Dorsolateral prefrontal cortex (tissue), 122 donors: ENCODE measurements at places on chromosomes 5 and 9. TPM values are rescaled to one million over a fixed set of nuclear protein-coding genes. Genes with fewer than 3 reads are reported as not detected.

The B4GALT7 gene
- total RNA-seq = 34.9 TPM

The DMRT2 gene
- 2.6 TPM for total RNA-seq

The BHMT2 gene
- total RNA-seq = 5.3 TPM

The KIF20A gene
- total RNA-seq = not detected

The MSX2 gene
- 0.67 TPM for total RNA-seq

The PCDHGC3 gene
- 214 TPM for total RNA-seq

The SIT1 gene
- not detected for total RNA-seq

The POLR3G gene
- total RNA-seq = 4.7 TPM

The CCDC180 gene
- total RNA-seq = 18.3 TPM

The SNCAIP gene
- total RNA-seq = 9.0 TPM

The GRIA1 gene
- 77.1 TPM for total RNA-seq

The TUBB4B gene
- 256 TPM for total RNA-seq

The HAVCR1 gene
- 1.5 TPM for total RNA-seq

The CATSPER3 gene
- total RNA-seq = 0.53 TPM

The SLC34A3 gene
- total RNA-seq = not detected

The UAP1L1 gene
- 31.2 TPM for total RNA-seq

The NTRK2 gene
- total RNA-seq = 623 TPM

The TIMD4 gene
- total RNA-seq = 1.5 TPM

The FAM221B gene
- not detected for total RNA-seq

The BSPRY gene
- 2.4 TPM for total RNA-seq

The SLC4A9 gene
- total RNA-seq = 3.3 TPM

The ANGPTL2 gene
- 6.9 TPM for total RNA-seq

The PHF24 gene
- 153 TPM for total RNA-seq

The ACER2 gene
- 11.3 TPM for total RNA-seq

The HRCT1 gene
- total RNA-seq = 10.6 TPM

The FBP1 gene
- total RNA-seq = 0.88 TPM

The HMMR gene
- 2.5 TPM for total RNA-seq

The BTNL8 gene
- total RNA-seq = not detected

The CENPK gene
- 2.2 TPM for total RNA-seq

The MRPL50 gene
- 26.0 TPM for total RNA-seq

The ANKRD18B gene
- 23.9 TPM for total RNA-seq

The PCDHB3 gene
- total RNA-seq = 6.8 TPM

The GRM6 gene
- total RNA-seq = not detected

The AQP7 gene
- total RNA-seq = 2.6 TPM

The SLCO6A1 gene
- total RNA-seq = not detected

The CCNI2 gene
- 3.8 TPM for total RNA-seq

The KCNIP1 gene
- 16.0 TPM for total RNA-seq

The FOXD1 gene
- total RNA-seq = 1.9 TPM

The SPINK4 gene
- total RNA-seq = not detected

The MARVELD2 gene
- 3.8 TPM for total RNA-seq

The PCDHGA4 gene
- 8.4 TPM for total RNA-seq

The ANKDD1B gene
- total RNA-seq = 0.76 TPM

The GPR150 gene
- total RNA-seq = 2.9 TPM

The ZBED3 gene
- total RNA-seq = 6.7 TPM

The PJA2 gene
- total RNA-seq = 329 TPM

The TNFSF15 gene
- not detected for total RNA-seq

The SYK gene
- total RNA-seq = 2.8 TPM

The LURAP1L gene
- 4.5 TPM for total RNA-seq

The PSD2 gene
- total RNA-seq = 90.7 TPM

The AMACR gene
- 11.1 TPM for total RNA-seq

The NMUR2 gene
- total RNA-seq = not detected

The ZBTB43 gene
- 36.5 TPM for total RNA-seq

The INSL4 gene
- total RNA-seq = not detected

The ATG12 gene
- total RNA-seq = 47.4 TPM

The NUTM2G gene
- total RNA-seq = not detected
